ENCODE measurements at places on chromosomes 6 and 20.

- peak; percentile 62 for DNase-seq
Measured at GRCh38 chr6:52231406-52232127, 12.7 kb downstream of the IL17F start.

DNA sequence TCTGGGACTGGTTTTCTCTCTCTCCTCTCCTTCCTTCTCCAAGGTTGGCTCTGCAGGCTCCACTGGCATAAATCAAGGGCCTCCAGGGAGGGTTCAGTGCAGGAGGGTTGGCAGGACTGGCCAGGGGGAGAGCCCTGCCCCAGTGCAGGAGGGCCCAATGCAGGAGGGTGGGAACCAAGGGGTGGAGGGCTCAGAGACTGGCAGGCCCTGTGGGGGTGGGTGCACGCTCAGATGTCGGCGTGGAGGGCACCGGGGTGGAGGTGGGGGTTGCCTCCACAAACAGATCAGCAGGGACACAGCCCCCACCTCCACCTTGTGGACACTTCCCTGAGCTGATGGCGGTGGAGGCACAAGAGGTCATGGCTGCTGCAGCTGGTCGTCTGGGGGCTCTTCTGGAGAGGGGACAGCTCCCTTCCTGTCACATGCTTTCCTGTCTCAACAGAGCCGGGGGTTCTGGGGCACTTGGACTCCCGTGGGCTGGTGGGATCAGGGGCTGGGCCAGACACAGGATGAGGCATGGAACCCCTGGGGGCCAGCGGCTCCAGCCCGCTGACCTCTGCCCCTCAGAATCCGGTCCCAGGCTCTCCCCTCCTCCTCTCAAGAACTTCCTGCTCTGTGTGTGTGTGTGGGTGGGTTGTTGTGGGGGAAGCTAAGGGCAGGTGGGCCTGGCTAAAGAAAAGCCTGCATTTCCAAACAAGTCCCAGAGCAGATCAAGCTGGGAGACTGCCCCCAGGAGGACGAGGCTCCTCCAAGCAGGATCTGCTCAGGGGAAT, 2.7 kb upstream of the ABHD16B start:
- peak; percentile 70 for DNase-seq

GRCh38 chr20:44465001-44465560, 10.6 kb upstream of the TTPAL start:
- no peak for DNase-seq

DNA sequence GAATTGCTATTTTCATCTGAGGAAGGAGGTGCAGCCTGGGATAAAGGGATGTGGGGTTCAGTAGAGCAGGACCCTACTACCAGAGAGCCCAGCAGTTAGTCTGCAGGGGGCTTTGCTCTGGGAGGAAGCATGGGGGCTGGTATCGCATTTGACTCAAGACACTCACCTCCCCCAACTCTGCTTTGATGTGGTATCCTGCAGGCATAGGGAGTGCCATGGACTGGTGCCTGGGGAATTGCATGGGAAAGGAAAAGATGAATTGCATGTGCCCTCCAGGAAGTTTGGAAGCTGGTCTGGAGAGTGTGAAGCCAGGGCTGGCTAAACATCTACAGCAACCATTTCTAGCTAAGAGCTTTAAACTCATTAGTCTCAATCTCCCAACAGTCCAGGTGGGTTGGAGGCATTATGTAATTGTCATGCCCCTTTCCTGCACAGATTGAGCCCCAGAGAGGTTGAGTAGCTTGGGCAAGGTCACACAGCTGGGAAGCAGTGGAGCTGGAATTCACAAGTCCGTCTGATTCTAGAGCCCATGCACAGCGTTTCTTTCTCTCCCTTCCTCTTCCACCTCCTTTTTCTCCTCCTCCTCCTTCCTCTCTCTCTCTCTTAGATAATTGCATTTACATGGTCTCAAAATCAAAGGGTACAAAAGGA, 26.2 kb upstream of the PNPLA1 start:
- DNase-seq, result no peak

DNA sequence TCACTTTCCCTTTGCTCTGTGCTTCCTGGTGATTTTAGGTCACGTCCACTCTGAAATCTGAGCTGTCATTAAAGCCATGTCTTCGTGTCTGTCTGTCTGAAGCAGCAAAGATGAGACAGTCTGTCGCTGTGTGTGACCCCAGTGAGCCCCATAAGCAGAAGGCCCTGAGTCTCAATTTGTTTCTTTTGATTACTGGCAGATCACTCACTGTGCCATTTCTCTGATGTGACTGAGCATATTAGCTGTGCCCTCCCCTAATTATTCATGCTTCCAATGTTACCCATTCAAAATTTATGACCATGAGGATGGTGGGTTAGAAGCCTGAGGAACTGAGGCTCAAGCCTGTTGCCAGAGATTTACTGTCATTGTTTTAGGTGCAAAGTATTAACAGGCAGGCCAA, 117.6 kb downstream of the PLCB1 start:
- DNase-seq, result no peak

- DNase-seq, result peak; percentile 100
Measured at GRCh38 chr20:51660672-51661608, 107.2 kb downstream of the ATP9A start.

- no peak for DNase-seq
Measured at GRCh38 chr20:44849703-44850102, 35.8 kb upstream of the YWHAB start.

GRCh38 chr6:46734867-46735719, at the start of gene PLA2G7:
PLA2G7 (minus strand) TSS chr6:46735375; CDS start chr6:46722891, 12,484 bp downstream.
- DNase-seq, result peak; percentile 40

GRCh38 chr6:133779916-133780695, 108.8 kb upstream of the TCF21 start:
- no peak for DNase-seq

DNA sequence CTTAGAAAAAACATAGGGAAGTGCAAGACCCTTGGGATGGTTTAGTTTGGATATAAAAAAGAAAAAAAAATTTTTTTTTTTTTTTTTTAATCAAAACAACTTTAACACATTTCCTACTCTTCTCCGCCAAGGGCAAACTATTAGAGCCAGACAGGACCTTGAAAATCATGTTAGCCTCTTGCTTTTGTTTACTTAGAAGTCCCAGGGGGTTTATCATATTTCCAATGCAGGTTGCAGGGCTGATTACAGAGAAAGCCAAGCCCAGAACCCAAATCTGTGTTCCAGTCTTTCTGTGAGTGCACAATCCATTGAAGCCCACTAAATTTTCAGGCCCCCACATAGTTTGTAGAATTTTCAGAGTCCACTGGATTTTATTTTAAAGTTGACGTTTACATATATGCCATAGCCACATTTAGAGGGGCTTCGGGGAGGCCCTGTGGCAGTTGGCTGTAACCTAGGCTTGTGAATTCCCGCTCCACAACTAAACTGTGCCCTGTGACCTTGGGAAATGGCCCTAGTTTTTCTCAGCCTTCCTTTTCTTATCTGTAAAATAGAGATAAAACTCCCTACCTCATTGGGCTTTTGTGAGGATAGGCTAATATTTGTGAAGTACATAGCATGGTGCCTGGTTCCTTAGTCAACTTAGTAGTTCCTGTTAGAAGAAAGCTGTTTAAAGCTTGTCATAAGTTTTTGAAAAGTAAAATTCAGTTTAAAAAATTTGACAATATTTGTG, 55.7 kb downstream of the NCOA7 start:
- DNase-seq, result no peak

DNA sequence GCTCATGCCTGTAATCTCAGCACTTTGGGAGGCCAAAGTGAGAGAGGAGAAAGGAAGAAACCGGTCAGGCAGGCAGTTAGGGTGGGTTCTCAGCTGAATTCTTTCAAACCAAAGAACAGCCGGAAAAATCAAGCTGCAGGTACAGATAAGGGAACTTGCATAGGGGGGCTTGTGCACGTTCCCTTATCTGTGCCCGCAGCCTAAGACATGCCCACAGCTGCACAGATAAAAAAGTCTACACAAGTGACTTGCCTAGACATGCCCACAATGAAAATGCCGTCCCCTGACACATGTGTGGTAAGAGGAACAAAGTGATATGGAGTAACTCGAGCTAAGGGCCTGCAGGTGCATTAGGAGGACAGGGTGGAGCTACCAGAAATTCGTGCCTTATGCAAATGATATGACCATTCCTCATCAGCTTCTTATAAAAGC, 175.8 kb upstream of the SALL4 start:
- no peak for DNase-seq

DNA sequence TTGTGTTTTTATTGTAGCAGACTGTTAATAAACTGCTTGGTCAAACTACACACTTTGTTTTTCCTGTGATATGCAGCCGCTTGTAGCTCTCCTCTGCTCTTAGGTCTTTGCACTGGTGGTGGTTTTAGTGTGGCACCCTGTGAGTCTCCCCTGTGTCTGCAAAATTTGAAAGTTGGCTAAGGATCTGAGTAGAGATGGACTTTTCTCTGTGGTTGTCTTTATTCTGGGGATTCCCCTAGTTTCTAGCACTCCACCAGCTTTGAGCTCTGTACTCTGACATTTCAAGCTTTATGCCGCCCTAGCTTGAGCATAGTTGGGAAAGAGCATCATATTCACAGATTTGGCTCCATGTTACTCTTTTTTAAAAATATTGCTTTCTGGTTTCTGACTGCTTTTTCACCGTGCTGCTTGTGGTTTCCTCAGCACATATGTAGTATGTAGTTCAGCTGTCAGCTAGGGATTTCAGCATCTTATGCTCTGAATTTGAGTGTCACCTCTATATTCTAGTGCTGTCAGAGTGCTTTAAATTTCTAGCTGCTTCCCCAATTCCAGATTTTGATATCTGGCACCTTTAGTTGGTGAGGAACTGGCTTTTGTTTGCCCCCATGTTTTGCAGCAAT, 25.4 kb downstream of the CDYL start:
- DNase-seq, result no peak

GRCh38 chr20:17738154-17738553, 38.4 kb downstream of the BANF2 start:
- no peak for DNase-seq

DNA sequence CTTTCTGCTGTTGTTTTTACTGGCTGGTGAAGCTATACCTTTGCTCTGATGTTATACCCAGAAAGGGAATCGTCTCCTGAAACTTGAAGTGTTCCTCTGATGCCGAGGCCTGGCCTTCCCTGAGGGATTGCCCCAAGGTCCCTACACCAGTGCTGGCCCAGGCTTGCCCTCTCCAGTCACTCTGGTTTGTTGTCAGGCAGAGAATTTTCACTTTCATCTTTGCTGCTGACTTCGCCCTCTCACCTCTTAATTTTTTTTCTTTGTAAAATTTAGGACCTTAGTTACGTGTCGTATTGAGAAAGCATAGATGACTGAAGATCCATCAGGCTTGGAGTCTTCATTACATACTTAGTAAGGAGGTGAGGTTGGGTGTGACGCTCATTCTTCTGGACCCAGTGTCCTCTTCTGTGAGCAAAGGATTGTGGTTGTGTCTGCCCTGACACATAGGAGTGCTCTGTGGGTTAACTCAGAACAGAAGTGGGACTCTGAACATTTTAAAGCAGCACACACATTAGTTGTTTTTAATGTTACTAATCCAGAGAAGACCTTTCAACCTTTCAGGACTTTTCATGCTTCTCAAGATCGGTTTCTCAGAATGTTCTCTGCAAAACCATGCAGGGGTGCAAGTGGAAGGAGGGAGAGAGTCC, 45.4 kb downstream of the TULP4 start:
- no peak for DNase-seq

DNA sequence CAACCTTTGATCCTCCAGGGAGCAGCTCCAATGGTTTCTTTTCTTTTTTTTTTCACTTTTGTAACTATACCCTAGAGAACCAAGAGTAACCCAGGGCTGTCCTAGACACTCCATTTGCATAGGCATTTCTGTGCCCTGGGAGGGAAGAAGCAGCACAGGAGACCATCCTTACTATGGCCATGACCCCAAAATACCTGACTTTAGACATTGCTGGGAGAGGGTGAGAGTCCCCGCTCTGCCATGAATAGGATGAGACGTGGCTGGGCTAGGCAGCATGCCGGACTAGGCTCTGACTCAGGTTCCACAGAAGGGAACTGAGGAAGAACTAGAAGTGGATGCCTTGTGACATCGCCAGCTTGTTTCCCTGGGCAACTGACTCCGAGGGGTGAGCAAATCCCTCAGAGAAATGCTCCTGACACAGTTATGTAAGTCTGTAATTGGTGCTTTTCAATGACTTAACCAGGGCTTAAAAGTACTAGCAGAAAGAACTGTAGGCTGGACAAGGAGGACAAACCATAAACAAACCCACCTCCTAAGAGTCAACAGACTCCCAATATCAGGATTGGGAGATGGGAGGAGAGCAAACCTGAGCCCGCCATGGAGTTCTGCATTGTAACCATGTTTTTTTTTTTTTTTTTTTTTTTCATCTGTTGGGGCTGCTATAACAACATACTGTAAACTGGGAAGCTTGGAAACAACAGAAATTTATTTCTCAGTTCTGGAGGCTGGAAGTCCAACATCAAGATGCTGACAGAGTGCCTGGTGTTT, 910 bp upstream of the ADTRP start:
- DNase-seq, result no peak

GRCh38 chr20:41577129-41578009, 40.8 kb downstream of the CHD6 start:
- DNase-seq, result no peak

GRCh38 chr6:8947900-8948299, 512.6 kb upstream of the SLC35B3 start:
- peak; percentile 18 for DNase-seq

DNA sequence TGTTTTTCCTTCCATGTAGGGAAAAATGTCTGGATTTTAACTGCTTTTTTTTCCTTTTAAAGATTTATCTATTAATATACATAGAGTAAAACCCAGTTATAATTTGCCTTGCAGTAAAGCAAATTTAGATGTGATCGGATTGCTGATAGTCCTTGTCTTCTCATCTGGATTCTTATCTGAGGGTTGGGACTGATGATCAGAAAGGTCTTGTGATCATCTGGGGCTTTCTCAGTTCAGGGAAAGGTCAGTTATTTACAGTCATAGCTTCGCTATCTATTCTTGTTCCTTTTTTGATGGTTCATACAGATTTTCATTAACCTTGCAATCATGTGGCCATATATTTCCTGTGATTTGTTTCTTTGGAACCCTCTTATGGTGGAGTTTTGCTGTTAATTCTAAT, 63.8 kb upstream of the CLDN20 start:
- DNase-seq, result no peak

- DNase-seq, result no peak
Measured at GRCh38 chr6:168638468-168639271, 197.7 kb downstream of the SMOC2 start.

DNA sequence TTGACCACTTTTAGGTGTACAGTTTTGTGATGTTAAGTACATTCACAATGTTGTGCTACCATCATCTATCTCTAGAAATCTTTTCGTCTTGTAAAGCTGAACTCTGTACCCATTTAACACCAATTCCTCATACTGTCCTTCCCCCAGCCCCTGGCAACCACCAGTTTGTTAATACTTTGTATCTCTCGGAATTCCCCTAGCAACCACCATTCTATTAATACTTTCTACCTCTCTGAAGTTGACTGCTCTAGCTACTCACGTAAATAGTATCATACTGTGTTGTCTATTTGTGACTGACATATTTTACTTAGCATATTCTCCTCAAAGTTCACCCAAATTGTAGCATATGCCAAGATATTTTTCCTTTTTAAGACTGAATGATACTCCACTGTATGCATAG, 82.3 kb upstream of the CLDN20 start:
- no peak for DNase-seq

GRCh38 chr6:167526465-167527368, 201.8 kb downstream of the TTLL2 start:
- DNase-seq, result no peak

All from RPMI7951 (cell line).